ENCODE measurements at places on chromosomes 1 and 21.

- DNase-seq: no peak
These were observed 44.1 kb upstream of the DOCK7 start for GRCh38 chr1:62732331-62732730.

GRCh38 chr1:185409763-185410528, 92.9 kb upstream of the IVNS1ABP start:
- no peak for DNase-seq

- DNase-seq: peak; percentile 49
These were observed 14.4 kb downstream of the CD58 start for GRCh38 chr1:116556289-116557006.

- no peak for DNase-seq
These were observed 70.9 kb upstream of the ETS2 start for GRCh38 chr21:38734646-38735365.

DNA sequence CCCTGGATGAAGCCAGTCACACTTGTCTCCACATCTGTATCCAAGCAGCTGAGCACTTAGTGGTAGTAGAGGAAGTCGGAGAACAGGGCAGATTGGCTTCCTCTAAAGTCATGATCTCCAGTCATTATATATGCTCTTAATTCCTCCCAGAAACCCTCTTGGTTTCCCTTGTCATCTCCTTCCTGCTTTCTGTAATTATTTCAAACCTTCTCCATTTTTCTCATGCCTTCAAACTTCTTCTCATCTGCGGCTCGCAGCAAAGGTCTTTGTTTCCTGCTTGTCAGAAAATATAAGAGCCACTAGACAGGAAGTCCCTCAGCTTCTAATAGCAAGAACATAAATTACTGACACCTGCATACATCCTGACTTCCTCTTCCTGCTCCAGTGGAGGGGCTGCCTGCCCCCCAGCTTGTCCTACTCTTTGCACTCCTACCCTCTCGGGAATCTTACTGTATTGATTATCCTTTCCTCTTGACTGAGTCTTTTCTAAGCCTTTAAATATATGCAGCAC, 124.6 kb upstream of the NGF start:
- no peak for DNase-seq

DNA sequence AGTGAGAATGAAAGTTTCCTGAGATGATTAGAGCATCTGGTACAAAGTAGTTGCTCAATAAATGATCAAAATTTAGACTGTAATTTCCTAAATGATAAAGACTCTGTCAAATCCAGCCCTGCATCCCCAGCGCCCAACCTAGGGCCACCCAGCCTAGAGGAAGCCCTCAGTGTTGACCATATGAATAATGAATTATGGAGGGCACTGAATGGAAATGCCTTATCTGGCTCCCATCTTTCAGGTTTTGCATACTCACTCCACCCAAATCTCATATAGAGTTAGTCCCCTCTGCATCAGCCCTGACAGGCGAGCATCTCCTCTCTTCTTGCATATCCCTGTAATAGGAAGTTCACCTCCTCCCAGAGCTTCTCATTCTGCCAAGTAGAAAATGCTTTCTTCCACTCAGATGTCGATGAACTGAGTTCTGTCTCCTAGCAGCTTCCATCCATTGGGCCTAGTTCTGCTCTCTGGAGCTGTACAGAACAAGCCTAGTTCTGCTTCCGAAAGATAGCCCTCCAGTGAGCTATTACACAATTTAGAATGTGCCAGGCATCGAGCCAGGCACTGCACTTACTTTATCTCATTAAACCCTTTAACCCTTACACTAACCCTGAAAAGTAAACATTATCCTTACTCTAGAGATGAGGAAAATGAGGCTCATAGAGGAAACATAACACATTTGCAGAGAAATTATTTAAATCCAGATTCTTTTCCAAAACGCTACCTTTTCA, 20.9 kb downstream of the COA7 start:
- DNase-seq: no peak

GRCh38 chr1:201645956-201646355, 107.0 kb downstream of the NAV1 start:
- DNase-seq: no peak

Data from stimulated activated CD8-positive, alpha-beta memory T cell treated with anti-CD3 and anti-CD28 coated beads, Interleukin-12 subunit alpha, Interleukin-12 subunit beta, amount 100 ng/mL, for 4 hours (primary cell).